ENCODE measurements at places on chromosomes 6 and 20.

- DNase-seq: no peak
Observed at GRCh38 chr20:20939006-20939405, 167.2 kb downstream of the LINC00237 start.

DNA sequence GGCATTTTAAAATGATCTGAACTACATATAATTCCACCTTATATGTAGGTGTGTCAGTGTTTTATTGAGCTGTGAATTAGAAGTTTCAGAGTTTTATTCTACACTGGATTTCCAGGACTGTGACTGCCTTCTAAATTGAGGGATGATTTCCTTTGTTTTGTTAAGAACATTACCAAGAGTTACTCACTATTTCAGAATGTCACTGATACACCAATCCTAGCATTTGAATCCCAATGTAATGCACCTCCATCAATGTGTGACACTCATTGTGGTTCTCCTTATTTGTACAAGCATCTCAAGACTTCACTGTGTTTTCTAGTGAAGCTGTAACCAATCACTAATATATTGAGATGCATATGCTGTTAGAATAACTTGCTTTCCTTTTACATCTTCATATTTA, 86.8 kb downstream of the PLCB1 start:
- DNase-seq: no peak

GRCh38 chr6:83879746-83880145, 20.3 kb downstream of the CYB5R4 start:
- no peak for DNase-seq

- no peak for DNase-seq
Observed at GRCh38 chr6:144123836-144124235, 26.5 kb upstream of the STX11 start.

GRCh38 chr6:1042583-1043457, 269.1 kb upstream of the FOXQ1 start:
- no peak for DNase-seq

DNA sequence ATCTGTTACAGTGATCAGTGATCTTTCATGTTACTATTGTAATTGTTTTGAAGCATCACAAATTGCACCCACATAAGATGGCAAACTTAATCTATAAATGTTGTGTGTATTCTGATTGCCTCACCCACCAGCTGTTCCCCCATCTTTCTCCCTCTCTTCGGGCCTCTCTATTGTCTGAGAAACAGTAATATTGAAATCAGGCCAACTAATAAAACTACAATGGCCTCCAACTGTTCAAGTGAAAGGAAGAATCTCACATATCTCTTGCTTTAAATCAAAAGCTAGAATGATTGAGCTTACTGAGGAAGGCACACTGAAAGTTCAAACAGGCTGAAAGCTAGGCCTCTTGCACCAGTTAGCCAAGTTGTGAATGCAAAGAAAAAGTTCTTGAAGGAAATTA, 141.2 kb downstream of the CDK19 start:
- no peak for DNase-seq

DNA sequence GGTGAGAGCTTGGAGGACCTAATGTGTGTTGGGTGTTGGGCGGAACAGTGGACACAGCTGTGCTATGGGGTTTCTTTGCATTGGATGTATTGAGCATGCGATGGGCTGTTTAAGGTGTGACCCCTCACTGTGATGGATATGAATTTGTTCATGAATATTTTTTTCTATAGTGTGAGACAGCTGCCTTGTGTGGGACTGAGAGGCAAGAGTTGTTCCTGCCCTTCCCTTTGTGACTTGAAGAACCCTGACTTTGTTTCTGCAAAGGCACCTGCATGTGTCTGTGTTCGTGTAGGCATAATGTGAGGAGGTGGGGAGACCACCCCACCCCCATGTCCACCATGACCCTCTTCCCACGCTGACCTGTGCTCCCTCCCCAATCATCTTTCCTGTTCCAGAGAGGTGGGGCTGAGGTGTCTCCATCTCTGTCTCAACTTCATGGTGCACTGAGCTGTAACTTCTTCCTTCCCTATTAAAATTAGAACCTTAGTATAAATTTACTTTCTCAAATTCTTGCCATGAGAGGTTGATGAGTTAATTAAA, 3.0 kb downstream of the HLA-A start:
- DNase-seq: no peak

DNA sequence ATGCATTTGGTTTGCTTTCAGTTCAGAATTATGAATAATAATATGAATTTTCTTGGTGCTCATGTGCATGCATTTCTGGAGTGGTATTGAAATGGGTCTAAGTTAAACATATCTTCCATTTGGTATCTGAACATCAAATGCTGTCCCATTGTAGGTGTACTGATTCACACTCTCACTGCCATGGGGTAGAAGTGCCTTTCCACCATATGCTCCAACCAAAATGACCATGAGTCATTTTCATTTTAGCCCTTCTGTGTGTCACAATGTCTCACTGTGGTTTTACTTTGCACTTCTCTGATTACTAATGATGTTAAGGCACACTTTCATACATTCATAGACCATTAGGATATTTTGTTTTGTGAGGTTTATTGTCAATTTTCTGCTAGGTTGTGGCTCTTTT, 211.9 kb downstream of the HAO1 start:
- no peak for DNase-seq

DNA sequence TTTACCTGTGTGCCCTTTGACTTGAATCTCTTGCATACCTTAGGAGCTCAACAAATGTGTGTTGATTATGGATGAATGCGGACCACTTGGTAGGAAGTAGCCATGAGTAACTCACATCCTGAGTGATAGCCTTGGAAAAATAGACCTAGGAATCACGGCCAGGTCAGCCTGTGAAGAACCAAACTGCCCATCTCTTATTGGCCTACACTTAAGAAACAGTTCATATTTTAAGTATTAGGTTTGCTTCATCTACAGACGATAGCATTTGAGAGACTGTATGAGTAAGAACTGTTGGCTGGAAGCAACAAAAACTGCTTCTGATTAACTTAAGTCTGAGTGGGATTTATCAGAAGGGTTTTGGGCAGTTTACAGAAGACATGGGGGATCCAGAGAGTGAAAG, 320.1 kb upstream of the PRND start:
- no peak for DNase-seq

DNA sequence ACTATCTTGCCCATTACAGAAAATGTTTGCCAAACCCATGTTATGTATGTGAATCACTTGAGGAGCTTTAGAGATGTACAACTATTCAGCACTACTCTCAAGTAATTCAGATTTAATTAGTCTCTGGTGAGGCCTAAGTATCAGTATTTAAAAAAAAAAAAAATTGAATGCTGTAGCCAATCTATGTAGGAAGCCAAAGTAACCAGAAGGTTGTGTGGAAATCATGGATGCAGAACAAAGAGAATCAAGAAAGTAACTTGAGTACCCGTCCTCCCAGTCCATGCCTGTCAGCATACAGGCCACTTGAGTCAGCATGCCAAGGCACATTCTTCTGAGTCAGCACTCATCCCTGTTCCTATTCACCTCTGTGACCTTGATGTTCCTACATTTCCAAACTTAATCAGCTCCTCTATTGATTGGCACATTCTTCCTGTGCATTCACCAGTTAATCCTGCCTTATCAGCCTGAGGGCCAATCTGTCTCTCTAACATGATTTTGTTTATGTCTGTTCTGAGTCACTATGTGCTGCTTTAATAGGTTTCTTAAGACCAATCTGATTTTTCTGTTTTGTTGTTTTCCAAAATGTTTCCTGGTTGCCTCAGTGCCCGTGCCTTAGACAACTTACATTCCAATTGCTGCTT, 165.6 kb downstream of the KCNQ5 start:
- no peak for DNase-seq

- DNase-seq: no peak
Observed at GRCh38 chr6:165178056-165178455, 131.3 kb downstream of the C6orf118 start.

- no peak for DNase-seq
Observed at GRCh38 chr20:22523499-22524392, 60.6 kb downstream of the FOXA2 start.

- no peak for DNase-seq
Observed at GRCh38 chr6:83292900-83293843, 100.0 kb downstream of the RWDD2A start.

GRCh38 chr6:16836144-16836981, 75.1 kb upstream of the ATXN1 start:
- no peak for DNase-seq

DNA sequence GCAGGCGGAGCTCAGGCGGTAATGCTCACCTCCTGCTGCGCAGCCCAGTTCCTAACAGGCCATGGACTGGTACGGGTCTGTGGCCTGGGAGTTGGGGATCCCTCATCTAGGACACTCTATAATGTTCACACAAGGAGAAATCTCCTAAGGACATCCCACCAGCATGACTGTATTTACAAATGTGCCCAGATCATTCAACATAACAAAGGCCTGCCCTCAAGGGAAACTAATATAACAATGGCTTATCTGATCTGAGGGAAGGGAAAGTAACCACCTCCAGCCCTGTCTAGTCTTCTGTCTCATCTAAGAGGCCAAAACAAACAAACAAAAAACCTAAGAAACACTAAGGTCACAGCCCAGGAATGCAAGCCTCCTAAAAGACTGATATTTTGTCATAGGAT, 232.8 kb downstream of the RNGTT start:
- DNase-seq: no peak

GRCh38 chr6:94027374-94027773, 608.0 kb upstream of the EPHA7 start:
- no peak for DNase-seq

DNA sequence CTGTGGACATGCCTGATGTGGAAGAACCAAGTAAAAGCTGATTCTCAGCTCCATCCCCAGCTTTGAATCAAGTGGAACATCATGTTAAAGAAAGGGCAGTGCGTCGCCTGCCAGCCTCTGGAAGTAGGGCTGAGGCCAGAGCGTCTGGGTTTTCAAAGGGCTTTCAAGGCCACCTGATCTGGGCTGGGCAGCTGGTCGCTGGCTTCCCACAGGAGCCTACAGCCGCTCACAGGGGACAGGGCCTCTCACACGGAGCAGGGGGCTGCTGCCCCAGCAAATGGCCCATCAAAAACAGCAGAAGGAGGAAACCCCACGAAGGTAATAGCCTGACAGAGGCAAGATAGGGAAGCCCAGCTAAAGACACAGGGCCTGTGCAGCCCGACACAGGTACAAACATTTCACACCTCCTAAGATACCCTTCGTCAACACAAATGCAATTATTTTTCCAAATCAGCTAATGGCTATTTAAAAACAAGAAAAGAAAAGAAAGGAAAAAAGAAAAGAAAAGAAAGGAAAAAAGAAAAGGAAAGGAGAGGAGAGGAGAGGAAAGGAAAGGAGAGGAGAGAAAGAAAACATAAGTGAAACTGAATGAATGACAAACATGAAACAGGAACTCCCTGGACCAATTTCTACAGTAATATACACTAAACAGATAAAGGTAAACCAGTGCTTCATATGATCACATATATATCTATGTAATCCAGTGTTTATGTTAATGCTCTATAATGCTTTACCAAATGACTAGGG, 24.8 kb downstream of the RRBP1 start:
- no peak for DNase-seq

DNA sequence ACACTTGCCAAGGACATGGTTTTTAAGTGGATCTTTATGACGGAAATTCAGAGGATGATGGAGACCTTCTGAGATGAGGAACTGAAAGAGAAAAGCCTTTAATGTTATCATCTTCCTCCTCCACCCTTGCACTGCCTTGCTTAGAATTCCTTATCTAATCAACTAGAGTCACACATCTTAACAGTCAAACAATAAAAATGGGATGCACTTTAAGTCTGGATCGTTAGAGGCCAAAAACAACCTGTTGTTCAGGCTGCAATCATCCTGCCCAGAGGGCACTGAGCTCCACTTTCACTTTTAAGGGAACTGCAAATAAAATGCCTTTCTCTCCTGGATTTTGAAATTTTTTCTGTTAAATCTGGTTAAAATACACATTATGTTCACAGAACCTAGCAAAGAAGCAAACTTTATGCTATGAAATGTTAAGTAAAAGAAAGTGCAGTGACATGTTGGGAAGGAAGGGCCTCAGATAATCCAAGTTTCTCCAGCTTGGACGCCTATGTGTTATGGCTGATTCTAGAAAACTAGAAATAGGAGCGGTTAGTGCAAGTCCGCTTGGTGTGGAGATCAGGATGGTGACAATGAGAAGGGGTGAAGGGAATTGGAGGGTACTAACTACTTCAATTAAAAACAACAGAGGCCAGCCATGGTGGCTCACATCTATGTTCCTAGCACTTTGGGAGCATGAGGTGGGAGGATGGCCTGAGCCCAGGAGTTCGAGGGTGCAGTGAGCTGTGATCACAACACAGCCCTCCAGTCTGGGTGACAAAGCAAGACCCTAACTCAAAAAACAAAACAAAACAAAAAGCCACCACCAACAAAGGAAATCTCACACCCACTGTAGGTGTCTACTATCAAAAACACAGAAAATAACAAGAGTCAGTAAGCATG, 66.4 kb upstream of the KIF13A start:
- no peak for DNase-seq

- no peak for DNase-seq
Observed at GRCh38 chr6:56640374-56640773, 2.3 kb downstream of the DST start.

DNA sequence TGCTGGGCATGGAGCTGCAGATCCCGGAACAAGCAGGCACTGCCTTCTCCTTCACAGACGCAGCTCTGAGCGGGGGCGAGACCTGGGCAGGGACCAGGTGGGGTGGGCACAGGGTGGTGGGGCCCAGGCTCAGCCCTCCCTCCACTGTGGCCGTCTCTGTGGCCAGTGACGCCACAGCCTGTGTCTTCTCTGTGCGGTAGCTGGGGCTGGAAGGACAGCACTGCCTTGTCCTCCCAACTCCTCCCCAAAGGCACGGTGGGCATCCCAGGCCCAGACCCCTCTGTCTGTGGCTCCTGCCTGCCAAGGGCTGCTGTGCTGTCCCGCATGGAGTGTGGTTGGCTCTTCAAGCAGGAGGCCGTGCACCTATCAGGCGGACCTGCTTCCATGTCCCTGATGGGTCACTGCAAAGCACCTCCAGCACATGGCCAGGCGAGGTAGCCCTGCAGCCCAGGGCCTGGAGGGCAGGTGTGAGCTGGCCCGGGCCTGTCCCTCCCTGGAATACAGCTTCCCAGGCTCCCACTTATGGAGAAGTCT, 14.8 kb upstream of the TNFRSF6B start:
- no peak for DNase-seq

GRCh38 chr20:15767586-15767985, 805.7 kb downstream of the KIF16B start:
- no peak for DNase-seq

- DNase-seq: no peak
Observed at GRCh38 chr6:119112812-119113530, 34.5 kb upstream of the FAM184A start.

- no peak for DNase-seq
Observed at GRCh38 chr6:13135152-13135551, 193.2 kb downstream of the TBC1D7 start.

DNA sequence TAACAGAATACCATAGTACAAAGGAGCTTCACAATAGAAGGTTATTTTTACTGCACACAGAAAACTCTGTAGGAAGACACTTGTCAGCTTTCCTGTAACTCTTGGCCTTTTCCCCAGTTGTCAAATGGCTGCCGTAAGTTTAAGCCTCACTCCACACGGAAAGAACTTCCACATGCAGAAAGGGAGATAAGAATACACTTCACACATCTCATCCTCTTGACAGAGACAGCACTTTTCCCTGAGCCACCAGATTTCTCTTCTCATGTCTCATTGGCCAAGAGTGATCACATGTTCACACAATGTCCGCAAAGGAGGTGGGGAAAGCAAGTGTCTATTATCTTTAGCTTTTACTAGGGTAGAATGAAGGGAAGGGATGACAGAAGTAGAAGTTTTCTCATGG, 540.7 kb downstream of the HAO1 start:
- no peak for DNase-seq

GRCh38 chr6:144993870-144994269, 708.7 kb downstream of the UTRN start:
- DNase-seq: no peak

- no peak for DNase-seq
Observed at GRCh38 chr6:76792394-76792793, 670.9 kb downstream of the HTR1B start.

Measured in DMS79 treated with DMSO at 0.1 percent for 48 hours (cell line).